GM23248 (cell line): ENCODE measurements at places on chromosomes 13 and 19.

DNA sequence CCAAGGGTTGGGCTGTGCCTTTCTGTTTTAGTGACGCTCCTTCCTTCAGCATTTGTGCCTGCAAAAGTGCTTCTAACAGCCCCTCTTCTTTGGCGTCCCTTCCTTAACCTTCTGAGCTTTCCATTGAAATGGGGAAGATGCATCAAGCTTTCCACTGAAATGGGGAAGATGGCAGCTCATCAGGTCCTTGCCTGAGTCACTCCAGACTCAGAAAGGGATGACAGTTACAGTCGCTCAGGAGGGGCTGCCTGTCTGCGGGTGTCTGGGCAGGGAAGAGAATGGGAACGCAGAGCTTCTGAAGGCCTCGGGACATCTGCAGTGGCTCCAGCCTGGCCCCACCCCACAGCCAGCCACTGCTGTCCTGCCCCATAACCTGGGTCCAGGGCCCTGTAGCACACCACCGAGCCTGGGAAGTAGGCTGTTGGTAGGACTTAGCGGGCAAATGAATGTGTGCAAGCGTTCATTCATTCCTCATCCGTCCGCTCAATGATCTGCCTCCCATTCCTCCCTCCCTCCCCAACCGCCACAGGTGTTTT, 9.8 kb downstream of the AP1M1 start:
- DNase-seq, result no peak

- DNase-seq, result no peak
Observed at GRCh38 chr13:31074756-31075155, 86.9 kb downstream of the HSPH1 start.

GRCh38 chr19:42422901-42423461, 4.2 kb downstream of the LIPE start:
- DNase-seq, result no peak

DNA sequence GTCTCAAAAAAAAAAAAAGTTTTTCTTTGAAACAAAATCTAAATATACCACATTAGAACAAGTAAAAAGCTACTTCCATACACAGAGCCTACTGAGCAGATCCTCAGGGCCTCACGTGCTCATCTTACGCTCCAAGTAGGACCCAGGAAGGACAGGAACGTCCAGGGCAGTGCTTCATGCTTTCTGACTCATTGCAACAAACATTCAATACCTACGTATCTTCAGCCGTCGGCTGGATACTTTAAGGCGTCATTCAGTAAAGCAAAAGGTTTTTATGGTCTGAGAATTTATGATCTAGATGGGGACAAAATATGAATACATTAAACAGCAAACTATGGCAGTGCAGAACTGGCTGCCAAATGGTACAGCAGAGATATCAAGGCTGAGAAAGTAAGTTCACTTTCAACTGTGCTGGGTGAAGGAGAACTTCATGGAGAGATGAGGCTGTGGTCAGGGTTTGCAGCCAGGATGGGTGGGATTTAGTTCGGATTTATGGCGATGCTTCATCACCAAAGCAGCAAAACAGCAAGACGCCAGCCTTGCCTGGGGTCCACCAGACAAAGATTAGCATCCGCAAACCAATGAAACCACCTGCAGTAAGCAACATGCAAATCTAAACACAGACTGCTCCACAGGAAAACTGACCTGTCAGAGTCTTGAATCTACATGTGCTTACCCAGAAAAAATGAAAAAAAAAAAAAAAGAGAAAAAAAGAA, 20.5 kb downstream of the CARS2 start:
- DNase-seq, result no peak

GRCh38 chr13:108086678-108087077, 128.7 kb downstream of the LIG4 start:
- peak; percentile 55 for DNase-seq

GRCh38 chr19:23116802-23117571, at the start of gene ZNF730:
TSS of gene ZNF730 (plus strand) at chr19:23117025. CDS start at chr19:23117174, 149 bp downstream.
- peak; percentile 78 for DNase-seq

- DNase-seq, result no peak
Observed at GRCh38 chr13:91748416-91749089, 350.1 kb downstream of the GPC5 start.

- DNase-seq, result no peak
Observed at GRCh38 chr13:84925443-84925842, 873.8 kb downstream of the SLITRK6 start.

- no peak for DNase-seq
Observed at GRCh38 chr19:7677669-7678311, 900 bp downstream of the MCEMP1 start.

GRCh38 chr19:3186160-3186688, 494 bp downstream of the NCLN start:
- peak; percentile 47 for DNase-seq

DNA sequence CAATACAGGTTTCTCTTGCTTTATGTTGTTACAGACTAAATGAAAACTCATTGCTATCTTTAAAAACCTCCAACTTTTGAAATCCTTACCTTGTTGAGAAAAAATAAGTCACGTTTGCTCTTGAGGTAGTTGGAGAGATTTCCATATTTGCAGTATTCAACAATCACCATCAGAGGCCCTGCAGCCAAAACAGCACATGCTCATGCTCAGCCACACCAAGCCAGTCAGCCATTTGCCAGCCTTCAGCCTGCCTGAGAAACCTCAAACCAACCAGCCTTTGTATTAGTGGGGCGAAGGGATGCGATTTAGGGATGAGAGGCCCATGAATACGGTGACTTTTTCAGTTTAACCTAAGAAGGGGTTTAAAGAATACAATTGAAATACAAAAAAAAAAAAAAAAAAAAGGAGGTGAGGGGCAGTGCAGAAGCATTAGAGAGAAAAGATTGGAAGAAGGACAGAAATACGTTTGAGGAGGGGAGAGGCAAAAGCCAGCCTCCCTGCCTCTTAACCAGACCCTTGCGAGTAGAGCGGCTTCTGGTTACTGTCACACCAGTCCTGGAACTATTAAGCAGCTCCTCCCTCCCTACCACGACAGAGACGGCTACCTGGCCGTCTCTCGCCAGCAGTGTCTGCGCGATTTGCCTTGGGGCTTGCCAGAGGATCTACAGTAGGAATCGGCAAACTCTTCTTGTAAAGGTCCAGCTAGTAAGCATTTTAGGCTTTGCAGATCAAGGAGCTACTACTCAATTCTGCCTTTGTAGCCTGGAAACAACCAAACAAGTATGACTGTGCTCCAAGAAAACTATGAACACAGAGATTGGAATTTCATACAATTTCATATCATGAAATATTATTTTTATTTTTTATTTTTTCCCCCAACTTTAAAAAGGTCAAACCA, 167.3 kb downstream of the FLT1 start:
- peak; percentile 54 for DNase-seq

- peak; percentile 86 for DNase-seq
Observed at GRCh38 chr13:114015111-114015968, 41.5 kb upstream of the C13orf46 start.

GRCh38 chr13:82294226-82294625, 1588.0 kb downstream of the SLITRK1 start:
- no peak for DNase-seq

- DNase-seq, result no peak
Observed at GRCh38 chr13:44786756-44787155, 202.5 kb downstream of the NUFIP1 start.

- DNase-seq, result peak; percentile 33
Observed at GRCh38 chr13:29756506-29756905, 93.9 kb downstream of the UBL3 start.

GRCh38 chr19:51514866-51515481, 13.4 kb upstream of the SIGLEC12 start:
- DNase-seq, result peak; percentile 65

- no peak for DNase-seq
Observed at GRCh38 chr19:45960595-45961235, 12.9 kb downstream of the NOVA2 start.

DNA sequence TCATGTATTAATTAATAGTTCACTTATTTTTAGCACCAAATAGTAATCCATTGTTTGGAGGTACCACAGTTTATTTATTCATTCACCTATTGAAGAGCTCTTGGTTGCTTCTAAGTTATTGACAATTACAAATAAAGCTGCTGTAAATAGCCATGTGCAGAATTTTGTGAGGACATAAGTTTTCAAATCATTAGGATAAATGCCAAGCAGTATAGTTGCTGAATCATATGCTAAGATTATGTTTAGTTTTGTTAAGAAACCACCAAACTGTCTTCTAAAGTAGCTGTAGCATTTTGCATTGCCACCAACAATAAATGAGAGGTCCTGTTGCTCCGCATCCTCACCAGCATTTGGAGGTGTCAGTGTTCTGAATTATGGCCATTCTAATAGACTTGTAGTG, 2126.8 kb downstream of the PCDH9 start:
- DNase-seq, result no peak

- DNase-seq, result peak; percentile 40
Observed at GRCh38 chr19:54653181-54653809, 9.5 kb upstream of the LILRB4 start.

DNA sequence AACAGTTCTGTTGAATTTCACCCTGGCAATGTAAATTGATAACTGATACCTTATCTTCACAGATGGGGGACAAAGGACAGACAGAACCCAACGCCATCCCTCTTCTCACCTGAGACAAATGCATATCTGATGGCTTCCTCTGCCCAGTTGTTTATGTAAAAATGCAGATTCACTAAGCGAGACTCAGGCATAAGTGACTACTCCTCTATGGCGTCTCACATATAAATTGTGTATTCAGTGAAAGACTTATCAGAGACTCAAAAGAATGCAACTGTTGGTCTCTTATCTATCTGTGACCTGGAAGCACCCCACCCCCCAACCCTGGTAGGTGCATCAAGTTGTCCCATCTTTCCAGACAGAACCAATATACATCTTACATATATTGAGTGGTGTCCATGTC, 13.3 kb upstream of the CALM3 start:
- no peak for DNase-seq

GRCh38 chr13:47004540-47004939, 107.7 kb upstream of the HTR2A start:
- no peak for DNase-seq

GRCh38 chr19:6070720-6071485, 39.4 kb downstream of the RFX2 start:
- peak; percentile 91 for DNase-seq

GRCh38 chr13:46676378-46676725, 120.6 kb downstream of the ESD start:
- DNase-seq, result no peak

DNA sequence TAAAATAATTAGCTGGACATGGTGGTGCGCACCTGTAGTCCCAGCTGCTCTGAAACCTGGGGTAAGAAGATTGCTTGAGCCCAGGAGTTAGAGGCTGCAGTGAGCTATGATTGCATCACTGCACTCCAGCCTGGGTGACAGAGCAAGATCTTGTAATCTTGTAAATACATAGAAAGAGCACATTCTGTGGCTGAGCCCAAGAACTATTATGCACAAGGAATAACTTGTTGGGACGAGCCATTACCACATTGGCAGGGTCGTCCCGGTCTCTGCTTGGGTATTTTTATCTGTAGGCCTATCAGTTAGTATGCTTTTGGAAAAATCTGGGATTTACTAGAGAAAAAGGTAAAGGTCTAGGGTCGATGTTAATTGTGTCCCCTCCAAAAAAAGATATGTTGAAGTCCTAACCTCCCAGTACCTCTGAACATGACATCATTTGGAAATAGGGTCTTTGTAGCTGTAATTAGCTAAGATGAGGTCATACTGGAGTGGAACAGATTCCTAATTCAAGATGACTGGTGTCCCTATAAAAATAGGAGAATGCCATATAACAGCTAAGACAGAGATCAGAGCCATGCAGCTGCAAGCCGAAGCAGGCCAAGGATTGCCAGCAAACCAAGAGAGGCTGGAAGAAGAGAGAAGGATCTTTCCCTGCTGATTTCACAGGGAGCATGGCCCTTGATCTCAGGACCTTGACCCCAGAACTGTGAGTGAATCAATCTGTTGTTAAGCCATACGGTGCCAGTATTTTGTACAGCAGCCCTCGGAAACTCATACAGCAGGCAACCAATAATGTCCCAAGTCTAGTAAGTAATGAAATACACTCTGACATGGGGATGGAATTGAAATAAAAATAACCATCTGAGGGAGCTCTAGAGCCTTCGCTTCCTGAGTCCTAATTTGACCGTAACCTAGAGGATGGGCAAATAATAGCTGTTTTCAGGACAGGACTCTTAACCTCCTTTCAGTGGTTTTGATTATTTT, 77.0 kb downstream of the TM9SF2 start:
- peak; percentile 23 for DNase-seq

DNA sequence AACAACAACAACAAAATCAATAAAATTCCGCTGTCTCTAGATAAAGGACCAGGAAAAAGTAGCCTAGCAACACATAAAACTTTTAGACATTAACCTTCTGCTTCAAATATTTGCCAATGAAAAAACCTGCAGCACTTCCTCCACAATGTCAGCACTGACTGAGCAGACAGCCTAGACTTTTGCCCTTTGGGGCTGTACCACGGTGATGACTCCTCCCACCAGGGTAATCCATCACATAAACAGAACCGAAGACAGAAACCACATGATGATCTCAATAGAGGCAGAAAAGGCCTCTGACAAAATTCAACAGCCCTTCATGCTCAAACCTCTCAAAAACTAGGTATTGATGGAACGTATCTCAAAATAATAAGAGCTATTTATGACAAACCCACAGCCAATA, 30.2 kb upstream of the TRPC4 start:
- no peak for DNase-seq

DNA sequence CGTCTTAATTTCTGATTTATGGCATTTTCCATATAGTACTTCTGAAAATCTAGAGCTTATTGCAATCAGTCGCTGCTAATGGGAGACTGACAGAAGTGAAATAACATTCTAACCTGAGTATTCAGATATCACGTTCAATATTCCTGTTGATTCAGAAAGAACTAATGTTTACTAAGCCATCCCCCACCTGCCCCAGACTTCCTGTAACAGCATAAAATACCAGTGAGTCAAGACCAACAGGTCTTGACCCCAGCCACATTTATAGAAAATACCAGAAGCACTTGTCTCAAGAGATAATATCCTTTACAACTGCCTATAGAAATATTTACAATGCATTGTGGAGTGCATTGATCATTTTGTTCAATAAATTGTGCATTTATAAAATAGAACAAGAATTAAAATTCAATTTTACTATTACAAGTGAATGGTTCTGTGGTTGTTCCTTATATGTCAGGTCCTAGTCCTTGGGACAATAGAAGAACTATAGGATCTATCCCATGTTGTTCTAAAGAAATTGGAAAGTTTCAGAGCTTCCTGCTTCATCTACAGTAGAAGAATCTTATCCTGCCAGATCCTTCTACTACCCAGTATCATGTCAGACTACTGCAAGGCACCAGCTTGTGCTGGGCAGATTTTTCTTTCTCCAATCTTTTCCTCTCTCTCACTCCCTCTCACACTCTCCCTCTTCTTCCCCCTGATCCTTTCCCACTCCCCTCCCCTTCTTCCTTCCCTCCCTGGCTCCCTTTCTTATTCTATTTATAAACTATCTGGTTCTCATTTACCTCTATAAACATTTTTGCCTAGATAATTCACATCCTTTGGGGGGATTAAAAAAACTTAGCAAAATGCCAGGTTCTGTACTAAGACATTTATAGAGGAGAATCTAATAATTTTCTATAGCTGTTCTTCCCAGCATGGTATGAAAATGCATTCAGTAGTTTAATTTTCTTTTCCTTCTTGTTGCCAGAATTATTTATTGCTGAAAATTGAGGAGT, 629.9 kb downstream of the DIAPH3 start:
- DNase-seq, result no peak

DNA sequence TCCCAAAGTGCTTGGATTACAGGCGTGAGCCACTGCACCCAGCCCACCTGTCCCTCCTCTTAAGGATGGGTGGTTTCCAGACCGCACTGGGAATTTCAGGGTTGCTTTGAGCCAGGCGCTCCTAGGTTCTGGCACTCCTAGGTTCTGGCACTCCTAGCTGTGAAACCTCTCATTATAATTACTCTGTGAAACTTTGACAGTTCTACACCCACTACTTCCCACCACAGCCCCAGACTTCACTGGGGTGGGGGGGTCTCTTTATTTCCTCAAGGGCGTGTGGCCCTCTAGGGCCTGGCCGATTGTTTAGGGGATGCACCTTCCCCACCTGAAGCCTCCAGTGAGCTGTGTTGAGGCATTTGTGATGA, 2.3 kb upstream of the ADAMTS10 start:
- DNase-seq, result no peak
